ENCODE measurements at places on chromosomes 5 and 9. TPM values are rescaled to one million over a fixed set of nuclear protein-coding genes. Genes with fewer than 3 reads are reported as not detected.

- no peak overlapping the region for H3K4me3 ChIP-seq
- H3K4me1 ChIP-seq = no peaks in the 10 kb centered on the region
- no peak for DNase-seq
- no peaks in the 10 kb centered on the region for H3K27me3 ChIP-seq
- H3K36me3 ChIP-seq = no peaks in the 10 kb centered on the region
- H3K27ac ChIP-seq = no peak overlapping the region
These were observed 73.8 kb downstream of the DAB2IP start for GRCh38 chr9:121725008-121725775.

KCNT1 gene
- 0.14 TPM for total RNA-seq

GRCh38 chr5:120093178-120093577 is 370.9 kb upstream of the PRR16 start:
- H3K27me3 ChIP-seq = no peaks in the 10 kb centered on the region
- no peak overlapping the region for H3K4me3 ChIP-seq
- DNase-seq = no peak
- H3K4me1 ChIP-seq = no peaks in the 10 kb centered on the region
- no peaks in the 10 kb centered on the region for H3K36me3 ChIP-seq

DNA sequence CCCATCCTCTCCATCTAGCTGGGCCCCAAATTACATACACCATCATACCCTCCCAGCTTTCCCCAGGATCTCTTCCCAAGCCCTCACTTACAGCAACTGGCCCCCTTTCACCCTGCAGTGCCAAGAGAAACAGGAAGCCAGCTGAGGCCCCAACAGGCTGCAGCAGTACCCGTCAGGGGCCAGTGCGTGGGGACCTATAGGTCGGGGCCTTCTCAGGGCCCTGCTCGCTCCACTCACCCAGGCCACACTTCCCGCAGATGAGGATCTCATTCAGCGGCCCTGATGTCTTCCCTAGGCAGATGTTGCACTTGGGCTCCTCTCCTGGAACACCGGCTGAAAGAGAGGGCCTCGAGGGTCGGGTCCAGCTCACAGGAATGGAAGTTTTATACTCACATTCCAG is 6.8 kb downstream of the PHF19 start:
- H3K4me1 ChIP-seq = peaks cover 28% of the 10 kb centered on the region
- DNase-seq = no peak
- H3K4me3 ChIP-seq = no peak overlapping the region
- peaks cover 1% of the 10 kb centered on the region for H3K36me3 ChIP-seq
- H3K27me3 ChIP-seq = no peaks in the 10 kb centered on the region
- H3K27ac ChIP-seq = no peak overlapping the region

- no peak for DNase-seq
- H3K27ac ChIP-seq = no peak overlapping the region
- H3K36me3 ChIP-seq = no peaks in the 10 kb centered on the region
- no peaks in the 10 kb centered on the region for H3K27me3 ChIP-seq
- no peaks in the 10 kb centered on the region for H3K4me1 ChIP-seq
These were observed 147.6 kb downstream of the EFNA5 start for GRCh38 chr5:107523029-107523680.
